ENCODE measurements at places on chromosomes 4 and X. TPM values are rescaled to one million over a fixed set of nuclear protein-coding genes. Genes with fewer than 3 reads are reported as not detected.

DNA sequence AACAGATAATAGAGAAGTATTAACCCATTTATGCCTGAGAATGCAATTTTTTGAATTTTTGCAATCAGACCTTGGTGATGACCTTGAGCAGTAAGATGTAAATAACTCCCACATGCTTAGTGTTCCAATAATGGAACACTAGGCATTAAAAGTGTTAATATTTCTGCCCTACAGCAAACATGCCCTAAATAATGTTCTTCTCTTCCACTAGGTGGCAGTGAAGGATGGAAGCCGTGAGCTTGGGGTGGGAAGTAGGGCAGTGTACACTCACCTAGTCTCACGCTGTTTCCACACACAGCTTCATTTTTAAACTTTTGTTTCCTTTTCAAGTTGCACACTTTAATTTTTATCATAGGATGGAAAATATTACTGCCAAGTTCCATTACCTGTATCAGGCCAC is 613.1 kb upstream of the HS3ST1 start:
- no peak for DNase-seq
- no peak overlapping the region for H3K27ac ChIP-seq
- no peaks in the 10 kb centered on the region for H3K4me1 ChIP-seq
- no peaks in the 10 kb centered on the region for H3K27me3 ChIP-seq
- H3K36me3 ChIP-seq, result no peaks in the 10 kb centered on the region
- no peak overlapping the region for H3K4me3 ChIP-seq

- no peak overlapping the region for H3K4me3 ChIP-seq
- H3K4me1 ChIP-seq, result no peaks in the 10 kb centered on the region
- H3K36me3 ChIP-seq, result no peaks in the 10 kb centered on the region
- peaks cover 1% of the 10 kb centered on the region for H3K27me3 ChIP-seq
- DNase-seq, result no peak
- no peak overlapping the region for H3K27ac ChIP-seq
These were observed 113.3 kb downstream of the PPP1R2C start for GRCh38 chrX:42664680-42665079.

DNA sequence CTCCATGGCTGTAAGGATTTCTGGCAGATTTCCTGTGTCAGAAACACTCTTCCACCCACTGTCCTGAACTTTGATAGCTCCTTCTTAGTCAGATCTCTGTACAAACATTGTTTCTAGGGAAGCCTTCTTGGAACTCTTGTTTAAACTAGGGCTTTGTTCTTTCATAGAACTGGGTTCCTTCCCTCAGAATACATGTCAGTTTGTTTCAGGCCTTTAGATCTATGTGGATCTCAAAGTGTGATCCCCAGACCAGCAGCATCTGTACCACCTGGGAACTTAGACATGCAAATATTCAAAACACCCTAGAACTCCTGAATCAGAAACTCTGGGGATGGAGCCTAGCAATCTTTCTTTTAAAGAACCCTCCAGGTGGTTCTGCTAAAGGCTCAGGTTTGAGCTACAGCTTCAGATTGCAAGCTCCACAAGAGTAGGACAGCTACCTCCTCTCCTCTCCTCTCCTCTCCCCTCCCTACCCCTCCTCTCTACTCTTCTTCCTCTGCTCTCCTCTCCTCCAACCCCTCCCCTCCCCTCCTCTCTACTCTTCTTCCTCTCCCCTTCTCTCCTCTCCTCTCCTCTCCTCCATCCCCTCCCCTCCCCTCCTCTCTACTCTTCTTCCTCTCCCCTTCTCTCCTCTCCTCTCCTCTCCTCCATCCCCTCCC is 12.7 kb downstream of the RASSF6 start:
- H3K27ac ChIP-seq, result no peak overlapping the region
- peaks cover 2% of the 10 kb centered on the region for H3K27me3 ChIP-seq

- no peak overlapping the region for H3K4me3 ChIP-seq
- peaks cover 21% of the 10 kb centered on the region for H3K4me1 ChIP-seq
- peaks cover 39% of the 10 kb centered on the region for H3K36me3 ChIP-seq
These were observed 13.5 kb downstream of the LETM1 start for GRCh38 chr4:1842339-1842895.

GRCh38 chr4:138595731-138596460 is 353.7 kb upstream of the SLC7A11 start:
- no peaks in the 10 kb centered on the region for H3K36me3 ChIP-seq
- H3K27me3 ChIP-seq, result no peaks in the 10 kb centered on the region
- H3K4me1 ChIP-seq, result 0 out of 2 replicates have a peak, but pooled peaks cover 1% of the 10 kb centered on the region

- peak; percentile 41 for DNase-seq
- H3K36me3 ChIP-seq, result no peaks in the 10 kb centered on the region
- H3K27ac ChIP-seq, result no peak overlapping the region
- H3K4me3 ChIP-seq, result no peak overlapping the region
These were observed 3.7 kb upstream of the GPR82 start for GRCh38 chrX:41720125-41720779.

GRCh38 chr4:154329939-154330338 is 161.7 kb downstream of the DCHS2 start:
- DNase-seq, result peak; percentile 24
- no peaks in the 10 kb centered on the region for H3K4me1 ChIP-seq
- H3K27ac ChIP-seq, result no peak overlapping the region
- H3K36me3 ChIP-seq, result no peaks in the 10 kb centered on the region
- H3K4me3 ChIP-seq, result no peak overlapping the region

GRCh38 chr4:132662456-132662855 is 486.6 kb upstream of the PCDH10 start:
- no peak overlapping the region for H3K4me3 ChIP-seq
- no peak overlapping the region for H3K27ac ChIP-seq
- no peak for DNase-seq
- no peaks in the 10 kb centered on the region for H3K4me1 ChIP-seq
- no peaks in the 10 kb centered on the region for H3K27me3 ChIP-seq

- H3K4me1 ChIP-seq, result no peaks in the 10 kb centered on the region
- no peak overlapping the region for H3K27ac ChIP-seq
- DNase-seq, result peak; percentile 89
These were observed 106.4 kb downstream of the DHX15 start for GRCh38 chr4:24477919-24478318.

DNA sequence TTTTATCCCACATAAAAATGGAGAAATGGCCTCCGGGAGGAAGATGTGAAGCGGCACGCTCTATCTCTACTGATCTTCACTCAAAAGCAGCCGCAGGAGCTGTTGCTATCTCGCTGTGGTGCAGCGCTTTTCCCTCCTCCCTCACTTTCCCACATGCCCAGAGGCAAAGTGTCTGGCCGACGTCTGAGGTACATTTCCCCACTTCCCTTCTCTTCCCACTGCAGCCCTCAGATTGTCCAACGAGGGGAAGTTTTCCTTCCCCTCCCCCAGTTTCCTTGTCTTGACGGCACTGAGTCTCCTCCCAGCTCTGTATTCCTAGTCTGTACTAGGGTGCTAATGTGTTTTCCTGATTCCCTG is 660 bp upstream of the COL25A1 start:
- H3K27ac ChIP-seq, result no peak overlapping the region
- H3K36me3 ChIP-seq, result no peaks in the 10 kb centered on the region
- no peak for DNase-seq
- H3K27me3 ChIP-seq, result peaks cover 36% of the 10 kb centered on the region
- no peaks in the 10 kb centered on the region for H3K4me1 ChIP-seq

DNA sequence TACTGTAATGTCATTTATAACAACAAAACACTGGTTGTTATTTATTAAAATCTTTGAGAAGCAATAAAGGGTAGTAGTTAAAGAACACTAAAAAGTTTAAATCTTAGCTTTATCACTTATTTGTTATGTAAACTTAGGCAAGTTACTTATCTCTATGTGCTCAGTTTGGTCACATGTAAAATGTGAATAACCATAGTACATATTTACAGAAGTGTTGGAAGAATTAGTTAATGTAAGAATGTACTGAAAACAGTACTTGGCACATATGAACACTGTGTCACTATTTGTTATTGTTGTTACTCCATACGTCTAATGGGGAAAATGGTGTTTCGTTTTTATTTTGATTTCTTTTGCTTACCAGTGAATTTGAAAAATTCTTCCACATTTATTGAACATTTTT is 9.1 kb downstream of the NEK1 start:
- no peak overlapping the region for H3K27ac ChIP-seq
- DNase-seq, result no peak
- no peaks in the 10 kb centered on the region for H3K27me3 ChIP-seq
- no peak overlapping the region for H3K4me3 ChIP-seq
- H3K36me3 ChIP-seq, result no peaks in the 10 kb centered on the region
- H3K4me1 ChIP-seq, result no peaks in the 10 kb centered on the region

The ABCG2 gene
- 1.4 TPM for total RNA-seq

The XAGE5 gene
- total RNA-seq, result not detected

The UGT2B7 gene
- not detected for total RNA-seq

The LAGE3 gene
- 3.6 TPM for total RNA-seq

The TEX11 gene
- not detected for total RNA-seq

The FAM184B gene
- 0.18 TPM for total RNA-seq

The HOPX gene
- total RNA-seq, result 1.3 TPM

The GAGE12H gene
- total RNA-seq, result not detected
